ENCODE measurements at places on chromosomes 13 and 19. TPM values are rescaled to one million over a fixed set of nuclear protein-coding genes. Genes with fewer than 3 reads are reported as not detected.

The ZNF578 gene
- total RNA-seq = 1.5 TPM

The FAM216B gene
- total RNA-seq = not detected

The VSTM1 gene
- total RNA-seq = not detected

The ZNF878 gene
- not detected for total RNA-seq

The SMIM44 gene
- total RNA-seq = not detected

- DNase-seq = peak; percentile 24
Observed at GRCh38 chr19:52211926-52212571, 22.2 kb downstream of the PPP2R1A start.

GRCh38 chr13:76773448-76774094 is 112.6 kb downstream of the KCTD12 start:
- DNase-seq = no peak

DNA sequence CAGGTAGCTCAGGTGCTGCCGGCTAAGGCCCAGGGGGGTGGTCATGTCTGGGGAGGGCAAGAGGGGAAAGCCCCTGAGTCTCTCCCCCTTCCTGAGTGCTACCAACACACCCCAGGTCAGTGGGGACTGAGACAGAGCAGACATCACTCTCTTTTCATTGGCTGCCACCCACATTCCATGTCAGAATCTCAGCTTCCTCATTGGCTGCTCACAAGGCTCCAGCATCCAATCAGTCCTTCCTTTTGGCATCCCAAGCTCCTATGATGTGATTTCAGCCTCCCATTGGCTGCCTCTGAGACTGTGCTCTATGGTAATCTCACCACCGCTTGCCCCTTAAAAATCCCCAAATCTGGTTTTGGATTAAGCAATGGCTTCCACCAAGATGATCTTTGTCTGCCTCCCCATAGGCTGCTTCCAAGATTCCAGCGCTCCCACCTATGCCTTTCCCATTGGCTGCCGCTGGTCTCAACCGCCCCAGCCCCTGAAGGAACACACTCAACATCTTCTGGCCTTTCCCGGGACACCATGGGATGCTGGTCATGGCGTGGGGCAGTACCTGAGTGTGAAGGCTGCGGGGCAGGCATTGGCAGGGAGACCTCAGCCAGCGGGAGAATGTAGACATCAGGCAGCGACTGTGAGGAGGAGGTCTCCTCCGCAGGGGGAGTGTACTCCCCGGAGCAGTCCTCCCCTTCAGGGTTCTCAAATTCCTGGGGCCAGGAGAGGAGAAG is 2.0 kb downstream of the LMTK3 start:
- DNase-seq = no peak

DNA sequence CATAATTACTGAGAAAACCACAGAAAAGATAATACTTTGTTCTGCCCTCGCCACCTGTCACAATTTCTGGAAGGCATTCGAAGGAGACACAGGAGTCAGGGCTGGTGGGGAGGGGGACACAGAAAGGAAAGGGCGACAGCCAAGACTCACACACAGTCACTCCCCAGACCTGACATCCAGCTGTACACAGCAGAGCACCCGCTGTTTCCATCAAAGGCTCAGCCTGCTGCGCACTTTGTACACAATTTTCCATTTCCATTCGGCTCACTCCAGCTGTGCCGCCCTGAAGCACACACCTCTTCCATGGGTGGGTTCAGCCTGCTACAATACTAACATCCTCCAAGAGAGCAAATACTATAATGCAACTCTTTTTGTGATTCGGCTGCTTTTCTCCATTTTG is 38.0 kb downstream of the STK24 start:
- no peak for DNase-seq

DNA sequence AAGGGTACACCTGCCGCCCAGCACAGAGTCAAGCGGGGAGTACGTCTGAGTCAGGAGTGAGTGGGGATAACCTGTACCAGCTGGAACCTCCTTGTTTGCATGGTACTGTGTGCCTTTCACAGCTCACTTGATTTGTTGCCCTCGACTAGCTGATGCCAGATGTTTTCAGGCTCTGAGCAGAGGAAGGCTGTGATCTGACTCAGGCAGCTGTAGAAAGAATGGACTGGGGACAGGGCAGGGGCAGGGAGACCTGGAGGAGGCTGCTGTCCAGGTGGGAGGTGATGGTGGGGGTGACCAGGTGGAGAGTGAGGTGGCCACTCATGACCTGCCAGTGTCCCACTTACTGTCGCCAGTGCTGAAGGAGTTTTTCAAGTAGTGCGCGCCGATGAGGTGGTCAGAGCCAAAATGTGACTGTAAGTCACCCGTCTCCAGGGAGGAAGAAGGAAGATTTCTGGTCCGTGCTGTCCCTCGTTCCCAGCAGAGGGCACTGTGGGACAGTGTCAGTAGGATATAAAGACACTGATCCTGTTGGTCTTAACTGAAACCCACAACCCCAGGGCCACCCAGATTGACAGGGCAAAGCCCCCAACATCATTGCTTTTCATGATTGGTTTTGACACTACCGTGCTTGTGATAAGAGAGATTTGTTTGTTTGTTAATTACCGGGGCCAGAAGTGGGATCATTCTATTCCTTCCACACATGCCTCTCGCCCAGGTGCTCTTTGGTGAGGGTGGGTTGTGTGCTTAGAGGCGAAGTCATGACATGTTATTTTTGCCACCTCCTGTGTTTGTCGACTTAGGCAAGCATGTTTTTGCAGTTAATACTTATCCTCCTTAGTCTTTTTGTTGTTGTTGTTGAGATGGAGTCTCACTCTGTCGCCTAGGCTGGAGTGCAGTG is 128.4 kb downstream of the DPF1 start:
- no peak for DNase-seq

- no peak for DNase-seq
Observed at GRCh38 chr19:17424743-17425365, 5.0 kb downstream of the MVB12A start.

DNA sequence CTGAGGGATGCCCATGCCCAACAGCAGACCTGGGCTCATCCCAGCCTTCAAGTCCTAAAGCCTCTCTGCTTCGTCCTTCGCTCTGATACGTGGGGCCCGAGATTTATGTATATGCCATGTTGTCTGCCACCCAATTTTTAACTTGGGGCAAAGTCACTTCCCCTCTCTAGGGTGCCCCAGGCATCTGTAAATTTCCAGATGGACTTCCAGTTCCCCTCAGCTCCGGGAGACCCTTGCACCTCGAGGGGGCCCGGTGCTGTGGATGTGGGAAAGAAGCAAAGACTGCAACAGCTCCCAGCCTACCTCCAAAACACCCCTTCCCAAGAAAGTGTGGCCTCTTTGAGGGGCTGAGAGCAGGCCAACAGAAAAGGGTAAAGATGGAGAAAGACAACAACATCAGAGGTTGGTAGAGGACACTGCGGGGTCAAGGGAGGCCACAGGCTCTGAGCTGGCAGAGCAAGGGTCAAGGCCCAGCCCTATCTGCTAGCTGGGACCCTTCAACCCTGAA is 97.4 kb downstream of the STK24 start:
- DNase-seq = peak; percentile 59

DNA sequence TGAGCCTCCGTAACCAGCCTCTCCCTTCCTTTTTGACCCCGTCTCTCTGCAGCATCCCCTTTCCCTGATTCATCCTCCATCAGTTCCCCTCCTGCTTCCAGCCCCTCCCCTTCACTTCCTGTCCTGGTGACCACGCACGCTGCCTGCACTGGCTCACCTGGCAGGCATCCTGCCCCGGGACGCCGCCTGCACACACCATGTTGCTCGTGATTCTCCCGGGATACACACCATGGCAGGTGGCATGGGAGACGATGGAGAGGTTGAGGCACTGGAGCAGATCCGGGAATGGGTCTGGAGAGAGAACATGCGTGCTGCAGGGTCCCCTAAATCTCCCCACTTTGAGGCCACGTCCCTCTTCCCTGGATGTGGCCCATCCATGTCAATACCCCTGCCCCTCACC is 4.2 kb downstream of the KLK12 start:
- DNase-seq = peak; percentile 85

DNA sequence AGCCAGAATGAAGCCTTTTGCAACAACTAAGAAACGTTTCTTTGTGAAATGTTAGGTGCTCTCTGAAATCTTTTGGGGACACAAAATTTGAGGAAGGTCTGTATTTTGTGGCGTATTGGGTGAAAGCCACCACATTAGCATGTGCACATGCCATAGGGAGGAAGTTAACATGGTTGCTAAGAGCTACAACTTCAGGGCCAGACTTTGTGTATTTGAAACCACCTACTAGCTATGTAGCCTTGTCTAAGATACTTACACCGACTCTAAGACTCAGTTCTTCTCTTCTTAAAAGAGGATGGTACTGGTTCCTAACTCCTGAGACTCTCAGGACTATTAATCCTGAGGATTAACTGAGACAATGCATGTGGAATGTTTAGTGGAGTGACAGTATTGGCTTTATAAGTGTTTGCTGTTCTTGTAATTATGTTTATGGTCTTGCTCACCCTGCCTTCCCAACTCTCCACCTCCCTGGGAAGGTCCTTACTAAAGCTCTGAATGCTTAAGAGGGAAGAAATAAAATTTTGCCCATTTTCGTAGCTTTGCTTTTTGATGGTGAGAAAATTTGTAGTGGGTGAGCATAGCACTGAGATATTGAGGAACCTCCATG is 15.5 kb downstream of the SERP2 start:
- no peak for DNase-seq

DNA sequence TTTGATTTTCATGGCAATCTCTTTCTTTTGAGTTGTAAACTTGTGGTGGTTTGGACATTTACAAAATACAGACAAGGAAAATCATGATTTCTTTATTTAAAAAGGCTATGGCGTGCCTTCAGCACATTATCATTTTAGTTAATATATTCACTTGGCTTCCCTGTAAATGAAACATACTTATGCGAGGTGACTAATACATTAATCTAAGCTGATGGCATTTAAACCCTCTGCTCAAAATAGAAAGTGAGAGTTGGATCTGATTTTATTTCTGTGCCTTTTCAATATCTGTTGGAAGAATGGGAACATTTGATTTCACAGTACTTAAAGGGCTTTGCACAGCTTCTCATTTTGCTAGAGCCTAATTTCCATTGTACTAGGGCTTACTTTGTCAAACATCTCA is 289.8 kb downstream of the MTUS2 start:
- no peak for DNase-seq

GRCh38 chr13:32047793-32048192 is 16.2 kb downstream of the FRY start:
- DNase-seq = no peak

- DNase-seq = no peak
Observed at GRCh38 chr19:44765033-44765948, 12.4 kb upstream of the CBLC start.

DNA sequence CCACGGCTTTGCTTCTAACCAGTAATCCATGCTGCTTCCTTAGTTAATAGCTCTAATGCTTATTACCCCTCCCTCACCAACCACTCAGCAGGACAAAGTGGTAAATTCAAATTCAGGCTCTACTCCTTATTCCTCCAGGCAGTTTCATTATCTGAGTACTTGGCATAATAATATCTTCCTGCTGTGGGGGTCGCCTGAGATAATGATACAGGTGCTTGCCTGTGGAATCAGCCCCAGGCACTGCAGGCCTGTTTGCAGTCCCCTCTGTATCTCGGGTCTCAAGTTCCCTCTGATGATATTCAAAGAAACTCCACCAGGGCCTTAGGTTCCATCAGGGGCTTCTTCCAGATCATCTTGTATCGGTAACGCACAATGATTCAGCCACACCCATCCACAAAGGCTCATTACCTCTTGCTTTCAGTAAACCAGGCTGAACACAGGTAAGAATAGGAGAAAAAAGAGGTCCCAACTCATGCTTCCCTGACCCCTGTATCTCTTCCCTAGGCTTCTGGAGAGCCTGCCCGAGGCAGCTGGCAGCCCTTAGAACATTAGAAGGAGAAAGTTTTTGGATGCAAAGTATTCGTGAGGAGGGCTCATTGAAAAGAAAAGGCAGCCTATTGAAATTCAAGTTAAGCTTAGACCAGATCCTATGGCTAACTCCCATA is 14.3 kb upstream of the FOXO1 start:
- DNase-seq = no peak

DNA sequence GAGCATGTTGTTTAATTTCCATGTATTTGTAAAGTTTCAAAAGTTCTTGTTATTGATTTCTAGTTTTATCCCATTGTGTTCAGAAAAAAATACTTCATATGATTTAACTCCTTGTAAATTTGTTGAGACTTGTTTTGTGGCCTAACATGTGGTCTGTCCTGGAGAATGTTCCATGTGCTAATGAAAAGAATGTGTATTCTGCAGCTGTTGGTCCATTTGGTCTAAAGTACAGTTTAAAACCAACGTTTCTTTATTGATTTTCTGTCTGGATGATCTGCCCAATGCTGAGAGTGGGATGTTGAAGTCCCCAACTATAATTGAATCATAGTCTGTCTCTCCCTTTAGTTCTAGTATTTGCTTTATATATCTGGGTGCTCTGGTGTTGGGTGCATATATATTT is 34.9 kb upstream of the TPP2 start:
- no peak for DNase-seq

DNA sequence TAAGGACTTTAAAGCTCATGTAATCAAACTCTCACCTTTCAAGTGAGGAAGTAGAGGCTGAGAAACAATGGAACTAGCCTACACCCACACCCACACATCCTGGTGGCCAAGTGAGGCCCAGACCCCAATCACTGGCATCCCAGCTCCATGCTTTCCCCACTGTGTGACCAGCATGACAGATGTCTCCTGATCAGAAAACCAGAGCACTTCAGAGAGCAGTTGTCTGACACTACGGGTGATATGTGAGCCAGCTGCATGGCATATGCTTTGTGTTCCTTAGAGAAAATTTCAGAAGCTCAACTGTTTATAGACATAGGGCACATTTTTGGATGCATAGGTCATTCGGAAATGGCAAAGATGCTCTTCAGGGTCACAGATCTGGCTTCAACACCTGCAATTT is 315.2 kb downstream of the NDFIP2 start:
- DNase-seq = no peak
